ENCODE measurements at places on chromosomes 1 and 21.

- DNase-seq, result no peak
These were observed 10.8 kb downstream of the GPR3 start for GRCh38 chr1:27403065-27403726.

DNA sequence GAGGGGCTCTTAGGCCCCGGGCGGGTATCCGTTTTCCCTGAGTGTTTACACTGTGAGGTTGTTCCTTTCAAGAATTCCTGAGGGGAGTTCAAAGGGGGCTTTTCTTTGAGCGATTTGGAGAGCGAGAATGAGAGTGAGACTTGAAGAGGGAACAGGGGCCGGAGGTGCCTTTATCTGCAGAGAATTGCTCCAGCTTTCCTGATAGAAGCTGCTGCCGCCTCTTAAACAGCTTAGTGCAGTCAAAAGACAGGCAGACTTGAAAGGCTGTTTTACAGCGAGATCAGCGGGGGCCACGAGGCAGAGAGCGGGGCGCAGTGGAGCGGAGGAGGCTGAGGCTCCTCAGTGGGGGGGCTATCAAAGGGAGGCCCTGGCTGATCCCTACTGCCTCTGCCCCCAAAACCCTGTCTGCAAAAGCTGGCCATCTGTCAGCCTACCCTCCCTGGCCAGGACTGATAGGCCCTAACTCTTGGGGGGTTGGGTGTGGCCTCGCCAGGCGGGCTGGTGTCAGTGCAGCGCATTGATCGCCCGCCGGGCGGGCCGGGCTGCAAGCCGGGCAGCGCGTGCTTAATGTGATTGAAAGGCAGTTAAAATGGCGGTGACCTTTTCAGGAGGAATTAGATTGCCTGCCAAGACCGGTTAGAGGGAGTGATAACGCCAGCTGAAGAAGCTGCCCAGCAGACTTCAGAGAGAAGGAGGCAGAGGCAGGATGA lies 36.4 kb downstream of the TMEM53 start:
- no peak for DNase-seq

GRCh38 chr1:160113407-160113806 lies 2.2 kb upstream of the ATP1A2 start:
- no peak for DNase-seq

GRCh38 chr1:29197590-29197924 lies 15.9 kb upstream of the SRSF4 start:
- DNase-seq, result no peak

- DNase-seq, result no peak
These were observed 1.2 kb downstream of the CHRM3 start for GRCh38 chr1:239387304-239388158.

- DNase-seq, result no peak
These were observed 6.8 kb downstream of the MTARC2 start for GRCh38 chr1:220754918-220755295.

DNA sequence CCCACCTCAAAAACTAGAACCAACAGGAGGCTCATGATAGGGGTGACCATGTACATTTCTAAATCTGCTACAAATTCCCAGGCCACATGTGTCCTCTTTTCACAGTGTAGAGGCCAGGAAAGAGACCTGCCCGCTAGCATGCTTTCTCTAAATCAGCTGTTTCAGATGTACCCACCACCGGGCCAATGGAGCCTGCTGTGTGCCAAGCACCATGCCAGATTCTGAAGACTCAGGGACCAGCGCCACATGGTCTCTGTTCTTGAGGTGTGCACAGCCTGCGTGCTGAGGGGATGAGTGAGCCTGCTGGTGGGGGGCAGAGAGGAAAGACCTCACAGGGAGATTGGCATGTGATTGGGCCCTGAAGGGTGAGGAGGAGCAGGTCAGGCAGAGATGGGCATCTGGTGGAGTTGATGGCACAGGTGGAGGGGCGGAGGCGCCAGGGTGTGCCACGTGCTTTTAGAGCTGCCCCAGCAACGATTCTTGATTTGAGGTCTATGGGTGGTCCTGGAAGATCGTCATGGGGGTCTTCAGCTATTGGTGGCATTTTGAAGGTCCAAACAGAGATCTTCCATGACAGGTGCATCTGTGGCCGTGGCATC lies 485.1 kb upstream of the VAMP3 start:
- DNase-seq, result no peak

Data from stimulated activated CD4-positive, alpha-beta T cell treated with anti-CD3 and anti-CD28 coated beads, TNF-alpha, amount 100 ng/mL, for 4 hours (primary cell).